ENCODE measurements at places on chromosomes 2 and 18.

- DNase-seq: no peak
Observed at GRCh38 chr2:241776336-241777169, at the start of gene GAL3ST2. GAL3ST2 (plus strand) TSS chr2:241776822; CDS start chr2:241776956, 134 bp downstream.

DNA sequence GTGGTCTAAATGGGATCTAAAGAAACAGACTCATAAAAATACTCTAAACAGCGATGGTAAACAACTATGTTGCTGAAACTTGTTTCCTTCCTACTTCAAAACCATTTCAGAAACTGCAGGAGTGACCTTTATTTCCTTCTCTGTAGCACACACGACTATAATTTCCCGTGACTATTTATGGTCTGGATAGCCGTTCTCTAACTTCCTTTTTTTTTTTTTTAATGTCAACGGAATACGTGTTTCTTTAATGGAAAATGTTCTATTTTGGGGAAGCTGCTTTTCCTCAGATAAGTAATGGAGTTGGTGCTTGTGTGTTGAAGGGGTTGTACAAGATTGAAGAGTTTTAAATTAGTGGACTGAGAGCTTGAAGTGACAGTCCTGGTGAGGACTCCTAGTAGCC is 224.1 kb downstream of the PHLPP1 start:
- no peak for DNase-seq

DNA sequence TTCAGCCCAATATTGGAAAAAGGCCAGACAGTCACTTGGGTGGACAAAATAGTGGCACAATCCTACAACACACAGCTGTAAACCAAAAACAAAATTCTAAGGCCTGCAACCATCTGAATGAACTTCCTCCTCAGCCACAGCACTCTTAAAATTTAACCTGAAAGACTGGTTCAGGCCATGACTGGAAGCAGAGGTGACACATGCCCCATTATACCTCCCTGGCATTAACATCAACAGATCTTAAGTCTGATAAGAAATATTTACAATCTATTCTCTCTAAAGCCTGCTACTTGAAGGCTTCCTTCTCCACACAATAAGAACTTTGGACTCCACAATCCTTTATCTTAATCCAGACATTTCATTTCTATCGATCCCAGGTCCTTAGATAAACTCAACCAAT is 192.4 kb upstream of the LRP1B start:
- no peak for DNase-seq

DNA sequence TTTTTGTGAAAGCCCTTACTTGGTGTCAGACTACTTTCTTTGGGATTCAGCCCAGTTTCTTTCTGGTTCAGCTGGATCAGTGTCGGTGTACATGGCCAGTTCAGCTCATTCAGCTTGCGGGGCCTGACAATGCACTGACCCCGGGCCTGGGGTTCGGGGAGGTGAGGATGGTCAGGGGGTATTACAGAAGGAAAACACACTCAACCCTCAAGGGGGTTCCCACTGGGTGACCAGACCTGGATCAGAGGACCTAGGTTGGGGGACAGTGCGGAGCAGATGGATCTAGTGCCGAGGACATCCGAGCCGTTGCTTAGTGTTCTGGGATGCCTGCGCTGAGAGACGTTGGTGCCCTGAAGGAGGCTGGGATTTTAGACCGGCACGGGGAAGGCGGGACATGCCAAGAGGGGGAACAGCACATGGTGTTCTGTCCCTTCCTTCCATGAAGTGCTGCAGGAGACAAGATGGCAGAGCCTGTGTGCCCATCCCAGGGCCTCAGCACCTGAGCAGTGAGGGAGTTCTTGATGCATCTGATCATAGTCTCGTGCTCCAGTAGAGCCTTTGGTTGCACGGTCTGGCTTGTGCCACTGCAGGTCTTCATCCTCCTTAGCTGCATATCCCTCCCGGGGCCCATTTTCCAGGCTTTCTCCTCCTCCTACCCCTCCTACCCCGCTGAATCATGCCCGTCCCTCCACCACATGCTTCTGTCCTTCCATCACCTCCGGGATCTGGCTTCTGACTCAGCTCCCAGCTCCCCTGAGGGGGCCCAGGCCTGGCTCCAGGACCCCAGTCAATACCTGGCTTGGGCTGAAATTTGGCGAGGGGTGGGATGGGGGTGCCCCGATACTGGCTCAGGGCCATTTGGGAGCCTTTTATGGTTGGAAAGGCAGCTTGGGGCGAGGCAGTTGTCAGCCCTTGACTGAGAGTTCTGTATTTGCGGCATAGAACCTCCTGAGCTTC is 18.0 kb downstream of the SPEG start:
- DNase-seq: no peak

DNA sequence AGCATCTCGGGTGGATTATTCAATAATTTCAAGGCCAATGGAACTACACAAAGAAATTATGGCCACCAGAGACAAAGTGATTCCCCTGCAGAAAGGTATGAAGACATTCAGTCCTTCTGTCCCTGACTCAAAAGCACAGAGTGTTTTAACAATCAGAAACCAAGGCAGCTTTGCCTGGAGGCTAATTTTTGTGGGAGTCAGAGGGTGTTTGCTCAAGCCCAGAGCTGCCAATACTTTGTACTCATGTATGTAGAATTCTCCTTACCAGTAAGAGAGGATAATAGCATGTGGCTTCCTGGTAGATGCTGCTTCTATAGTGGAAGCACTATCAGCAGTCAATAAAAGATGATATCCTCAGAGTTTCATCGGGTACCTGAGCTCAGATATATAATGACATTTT is 178.4 kb downstream of the KCNE4 start:
- no peak for DNase-seq

DNA sequence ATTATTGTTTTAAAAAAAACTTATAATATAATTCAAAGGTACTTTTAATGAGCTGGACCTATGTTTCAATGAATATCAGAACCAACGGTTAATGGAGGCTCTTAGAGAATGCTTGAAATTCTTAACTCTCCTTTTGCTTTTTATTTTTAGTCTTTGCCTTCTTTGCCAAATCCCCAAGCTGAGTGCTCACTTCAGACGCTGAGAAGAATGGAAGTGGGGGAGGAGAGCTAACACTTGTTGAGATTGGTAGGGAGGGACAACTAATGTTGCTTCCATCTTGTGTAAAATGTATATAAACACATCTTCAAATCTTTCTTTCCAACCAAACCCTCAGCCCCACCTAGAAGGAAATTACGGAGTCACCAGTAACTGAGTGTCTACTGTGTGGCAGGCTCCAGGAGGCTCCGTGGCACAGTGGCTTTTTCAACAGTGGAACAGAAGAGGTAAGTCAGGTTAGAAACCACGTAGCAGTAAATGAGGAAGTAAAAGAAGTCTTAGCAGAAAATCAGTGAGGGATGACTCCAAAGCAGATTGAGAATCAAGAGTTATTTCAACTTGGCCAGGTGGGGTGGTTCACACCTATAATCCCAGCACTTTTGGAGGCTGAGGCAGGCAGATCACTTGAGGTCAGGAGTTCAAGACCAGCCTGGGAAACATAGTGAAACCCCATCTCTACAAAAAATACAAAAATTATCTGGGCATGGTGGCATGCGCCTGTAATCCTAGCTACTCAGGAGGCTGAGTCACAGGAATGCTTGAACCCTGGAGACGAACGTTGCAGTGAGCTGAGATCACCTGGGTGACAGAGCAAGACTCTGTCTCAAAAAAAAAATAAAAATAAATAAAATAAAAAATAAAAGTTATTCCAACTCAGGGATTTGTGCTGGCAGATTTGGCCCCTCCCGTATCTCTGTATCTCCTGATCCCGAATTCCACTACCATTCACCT is 45.0 kb upstream of the CREB1 start:
- no peak for DNase-seq

DNA sequence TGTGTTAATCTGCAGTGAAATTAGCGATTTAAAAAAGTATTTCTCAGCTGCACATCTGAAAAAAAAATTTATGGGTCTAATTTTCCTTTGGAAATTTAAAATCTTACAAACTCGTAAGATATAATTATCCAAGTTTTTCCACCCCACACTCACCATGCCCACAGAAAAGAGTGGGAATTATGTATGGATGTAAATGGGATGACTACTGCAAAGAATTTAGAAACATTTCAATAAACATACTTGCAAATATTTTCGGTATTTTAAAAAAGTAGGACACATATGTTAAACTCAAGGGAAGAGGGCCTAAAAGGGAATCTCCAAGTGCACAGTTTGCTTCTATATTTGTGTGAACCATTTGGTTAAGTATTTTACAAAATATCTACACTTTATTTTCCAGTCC is 1039.9 kb upstream of the POU3F3 start:
- no peak for DNase-seq

- no peak for DNase-seq
Observed at GRCh38 chr2:54968561-54969218, 81.6 kb downstream of the RTN4 start.

- no peak for DNase-seq
Observed at GRCh38 chr2:136407952-136408318, 290.0 kb upstream of the CXCR4 start.

DNA sequence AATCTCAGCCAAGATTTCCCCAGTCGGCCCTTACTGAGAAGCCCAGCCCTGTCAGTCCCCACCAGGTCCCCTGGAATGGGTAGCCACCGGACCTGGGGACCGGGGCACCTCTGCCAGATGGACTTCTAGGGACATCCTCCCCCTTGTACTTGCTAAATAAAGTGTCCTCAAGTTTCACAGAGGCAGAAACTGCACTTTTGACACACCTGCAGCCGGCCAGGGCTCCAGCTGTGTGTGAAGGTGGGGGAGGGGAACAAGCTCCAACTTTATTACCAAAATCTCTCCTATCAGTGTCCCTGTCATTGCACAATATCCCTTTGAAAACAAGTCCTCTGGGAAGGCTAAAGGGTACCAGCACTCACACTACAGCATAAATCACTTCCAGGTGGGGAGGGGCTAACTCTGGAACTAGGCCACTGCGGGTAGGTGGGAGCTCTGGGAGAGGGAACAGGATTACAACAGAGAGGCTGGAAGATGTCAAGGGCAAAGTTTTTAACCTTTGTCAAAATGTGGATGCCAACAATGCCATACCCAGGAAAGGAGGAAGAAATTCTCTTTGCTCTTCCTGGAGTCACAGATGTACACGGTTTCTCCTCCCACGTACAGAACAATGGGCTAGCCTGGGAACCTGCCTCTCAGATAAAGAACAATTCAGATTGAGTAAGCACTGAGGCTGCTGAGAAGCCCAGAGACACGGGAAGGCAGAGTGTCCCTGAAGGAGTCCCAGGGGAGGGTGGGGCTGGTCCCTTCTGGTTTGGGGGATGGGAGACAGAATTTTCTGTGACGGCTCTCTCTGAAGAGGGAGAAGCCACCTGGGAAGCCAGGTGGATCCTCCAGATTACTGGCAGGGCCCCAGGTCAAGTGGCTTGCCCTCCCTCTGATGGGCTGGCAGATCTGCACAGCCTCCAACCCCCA is 11.0 kb downstream of the SDC1 start:
- no peak for DNase-seq

- no peak for DNase-seq
Observed at GRCh38 chr2:127646487-127647241, 711 bp downstream of the GPR17 start.

DNA sequence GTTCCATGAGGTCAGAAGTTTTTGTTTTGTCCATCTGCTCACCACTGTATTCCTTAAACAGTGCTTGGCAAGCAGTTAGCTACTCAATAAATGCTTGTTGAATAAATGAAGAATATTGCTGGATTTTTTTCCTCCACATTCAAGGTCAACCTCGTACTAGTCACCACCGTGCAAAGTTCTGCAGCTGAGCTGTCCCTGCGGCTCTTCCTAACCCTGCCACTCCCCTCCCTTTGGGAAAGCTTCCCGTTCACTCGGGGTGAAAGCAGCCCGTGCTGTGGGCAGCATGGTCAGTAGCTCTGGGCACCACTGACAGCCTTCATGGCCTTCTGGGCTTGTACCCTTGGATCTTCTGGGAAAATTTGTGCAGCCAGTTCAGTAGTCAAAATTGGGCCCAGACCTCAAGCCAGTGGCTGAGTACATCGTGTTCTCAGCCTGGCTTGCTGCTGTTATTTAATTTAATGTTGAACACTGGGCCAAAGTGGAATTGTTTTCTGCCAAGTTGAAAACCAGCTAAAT is 469.3 kb upstream of the RAB12 start:
- DNase-seq: no peak

DNA sequence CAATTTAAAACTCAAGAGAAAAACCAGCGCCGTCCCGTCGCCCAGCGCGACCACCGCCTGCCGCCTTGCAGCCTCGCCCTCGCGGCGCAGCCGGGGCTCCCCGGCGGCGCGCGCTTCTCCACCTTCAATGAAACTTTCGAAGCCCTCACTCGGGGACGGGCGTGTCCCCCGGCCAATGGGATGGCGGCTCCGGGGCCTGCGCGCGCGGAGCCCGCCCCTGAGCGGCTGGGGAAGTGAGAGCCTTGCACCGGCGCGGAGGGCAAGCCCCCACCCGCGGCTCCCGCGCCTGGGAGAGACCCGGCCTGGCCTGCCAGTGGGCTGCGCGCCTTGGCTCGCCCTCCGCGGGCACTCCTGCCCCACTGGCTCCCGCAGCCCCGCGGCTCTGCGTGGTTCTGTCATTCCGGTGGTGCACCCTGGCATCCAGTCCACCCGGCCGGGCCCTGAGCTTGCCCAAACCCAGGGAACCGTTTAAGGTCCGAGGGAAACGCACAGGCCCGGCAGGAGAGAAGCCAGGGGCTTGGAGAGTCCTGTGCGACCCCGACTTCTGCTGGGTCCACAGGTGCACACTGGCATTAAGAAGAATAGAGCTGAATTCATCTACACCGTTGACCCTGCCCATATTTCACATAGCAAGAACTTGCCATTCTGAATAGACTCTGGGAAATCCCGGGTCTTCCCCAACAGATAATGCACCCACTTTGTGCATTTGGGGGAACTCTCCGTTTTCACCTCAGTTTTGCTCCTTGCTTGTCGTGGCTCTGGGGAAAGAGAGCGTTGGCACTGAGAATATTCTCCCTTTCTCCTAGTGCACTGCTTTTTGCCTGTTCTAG is at the start of gene PIEZO2:
Gene PIEZO2, minus strand, starts transcription at position 129 of the 830 bp plus-strand sequence. CDS start 981 bp downstream, outside the sequence.
- DNase-seq: no peak

GRCh38 chr2:104851291-104852089 is 2.4 kb upstream of the POU3F3 start:
- no peak for DNase-seq

DNA sequence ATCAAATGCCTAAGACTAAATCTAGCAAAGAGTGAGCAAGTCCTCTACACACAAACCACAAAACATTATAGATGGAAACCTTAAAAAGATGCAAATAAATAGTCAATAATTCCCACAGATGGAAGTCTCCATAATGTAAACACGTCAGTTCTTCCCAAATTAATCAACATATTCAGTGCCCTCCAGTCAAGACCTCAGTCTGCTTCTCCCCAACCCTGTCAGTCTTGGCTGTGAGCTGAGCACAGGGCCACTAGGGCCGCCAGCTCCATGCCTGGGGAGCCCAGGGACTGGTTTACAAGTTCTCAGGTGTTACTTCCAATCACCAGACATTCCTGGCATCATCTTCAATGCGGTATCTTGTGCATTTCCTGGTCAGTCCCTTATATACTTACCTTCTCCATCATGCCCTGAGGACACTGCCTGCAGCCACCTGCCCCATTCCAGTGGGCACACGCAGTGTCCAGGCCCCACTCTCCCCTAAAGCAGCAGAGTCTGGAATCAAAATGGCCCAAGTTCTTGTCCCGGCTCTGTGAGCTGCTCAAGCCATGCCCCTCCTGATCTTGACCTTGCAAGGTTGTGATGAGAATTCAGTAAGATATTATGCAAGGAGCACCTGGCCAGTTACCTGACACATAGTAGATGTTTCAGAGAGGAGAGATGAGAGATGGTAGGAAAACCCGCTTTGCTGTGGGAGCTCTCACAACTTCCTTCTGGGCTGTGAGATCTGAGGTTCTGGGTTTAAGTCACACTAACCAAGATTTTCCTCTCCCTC is 207.9 kb upstream of the RAB6C start:
- DNase-seq: no peak

Measured in NCI-H2081 treated with DMSO at 0.1 percent for 48 hours (cell line).